ENCODE measurements at places on chromosomes 2 and 18.

GRCh38 chr2:190270298-190270697, 49.3 kb downstream of the HIBCH start:
- DNase-seq = no peak

GRCh38 chr2:181673173-181673572, 7.1 kb downstream of the NEUROD1 start:
- no peak for DNase-seq

DNA sequence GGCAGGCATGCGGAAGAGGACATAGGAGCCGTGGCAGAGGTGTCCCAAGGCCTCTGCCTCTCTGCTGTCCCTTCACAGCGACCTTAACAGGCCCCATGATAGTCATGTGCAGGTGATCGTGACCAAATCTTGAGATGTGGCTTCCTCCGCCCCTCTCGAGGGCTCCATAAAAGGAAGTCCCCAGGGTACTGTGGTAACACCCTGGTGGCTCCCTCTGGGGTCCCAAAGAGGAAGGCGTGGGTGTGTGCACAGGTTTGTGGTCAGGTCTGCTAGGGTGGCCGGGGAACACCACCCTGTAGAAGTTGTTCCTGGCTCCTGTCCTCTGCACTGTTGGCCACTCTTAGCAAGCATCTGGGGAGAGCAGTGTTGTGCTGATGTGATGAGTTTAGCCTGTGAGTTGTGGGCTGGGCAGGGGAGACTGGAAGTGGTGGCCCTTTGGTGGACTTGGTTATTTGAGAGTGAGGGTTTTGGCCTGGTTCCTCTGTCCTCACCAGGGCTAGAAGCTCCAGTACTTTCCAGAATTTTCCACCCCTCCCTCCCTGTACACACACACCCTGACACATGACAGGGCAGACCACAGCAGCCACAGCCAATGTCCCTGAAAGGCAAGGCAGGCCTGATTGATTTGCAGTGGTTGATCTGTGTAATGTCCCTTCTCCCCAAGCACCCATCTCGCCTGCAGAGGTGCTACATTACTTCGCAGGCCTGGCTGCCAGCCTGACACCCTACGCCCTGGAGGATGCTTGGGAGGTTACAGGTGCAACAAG, 68.9 kb upstream of the BOD1L2 start:
- peak; percentile 73 for DNase-seq

GRCh38 chr2:88933980-88934379, 242.5 kb downstream of the RPIA start:
- peak; percentile 58 for DNase-seq

GRCh38 chr18:48742706-48743475, 204.1 kb downstream of the CTIF start:
- peak; percentile 95 for DNase-seq

DNA sequence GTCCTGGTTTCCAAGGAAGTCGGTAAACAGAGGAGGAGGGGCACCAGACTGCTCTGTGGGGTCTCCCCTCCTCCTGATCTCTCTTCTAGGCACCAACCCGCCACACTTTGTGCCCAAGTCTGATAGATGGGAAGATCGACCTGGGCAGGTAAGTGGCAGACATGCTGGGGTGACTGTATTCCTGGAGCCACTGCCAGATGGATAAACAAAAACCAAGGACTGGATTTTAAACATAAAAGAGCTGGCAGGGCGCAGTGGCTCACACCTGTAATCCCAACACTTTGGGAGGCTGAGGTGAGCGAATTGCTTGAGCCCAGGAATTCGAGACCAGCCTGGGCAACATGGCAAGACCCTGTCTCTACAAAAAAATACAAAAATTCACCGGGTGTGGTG, 181.2 kb downstream of the ANAPC1 start:
- DNase-seq = no peak

DNA sequence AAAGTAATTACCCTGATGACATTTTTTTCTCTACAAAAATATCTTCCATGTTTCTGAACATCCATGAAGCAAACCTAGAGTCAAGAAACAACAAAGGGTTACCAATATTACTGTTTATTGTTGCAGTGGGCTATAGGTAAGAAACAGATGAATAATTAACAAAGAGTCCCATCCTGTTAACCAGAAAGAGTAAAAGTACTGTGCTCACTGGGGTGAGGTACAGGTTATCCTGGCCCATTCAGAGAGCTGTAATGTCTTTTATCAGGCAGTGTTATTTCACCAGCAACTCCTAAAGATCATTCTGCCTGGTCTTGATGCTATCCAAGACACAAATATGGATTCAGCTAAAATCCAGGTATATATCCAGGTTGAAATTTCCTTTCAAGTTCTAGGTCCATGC, 754.9 kb downstream of the SATB2 start:
- no peak for DNase-seq

DNA sequence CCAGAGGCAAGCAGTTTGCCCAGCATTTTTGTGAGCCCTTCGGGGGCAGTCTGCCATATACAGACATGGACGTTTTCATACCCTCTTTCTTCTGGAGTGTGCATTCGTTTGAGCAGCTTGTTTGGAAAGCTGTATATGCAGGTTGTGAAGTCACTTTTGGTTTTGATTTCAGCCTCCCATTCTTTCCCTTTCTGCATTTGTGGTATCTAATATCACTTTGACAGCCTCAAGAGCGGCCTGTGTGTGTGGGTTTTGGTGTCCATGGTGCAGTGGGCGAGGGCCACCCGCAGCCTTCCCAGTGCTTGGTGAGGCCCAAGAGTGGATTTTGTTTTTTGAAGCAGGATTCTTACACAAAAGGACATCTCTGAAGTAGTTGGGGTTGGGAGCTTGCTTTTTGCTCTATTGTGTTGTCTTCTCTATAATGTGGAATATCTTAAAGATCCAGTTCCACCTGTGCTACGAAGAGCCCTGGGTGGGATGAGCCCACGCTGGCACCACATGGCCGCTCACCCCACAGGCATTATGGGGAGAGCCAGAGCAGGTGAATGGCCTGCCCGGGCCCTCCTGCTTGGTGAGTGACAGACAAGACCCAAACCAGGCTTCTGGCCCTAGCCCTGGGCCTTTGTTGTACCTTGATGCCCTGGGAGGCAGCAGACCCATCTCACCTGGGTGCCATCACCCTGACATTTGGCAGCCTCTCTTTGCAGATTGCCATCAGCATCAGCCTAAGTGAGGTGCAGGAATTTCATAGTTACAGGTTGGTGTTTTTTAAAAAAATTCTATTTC, 29.5 kb downstream of the INPP4A start:
- DNase-seq = no peak

- peak; percentile 37 for DNase-seq
Observed at GRCh38 chr2:9543557-9543956, 12.1 kb downstream of the ADAM17 start.

GRCh38 chr2:141694180-141694579, 436.6 kb downstream of the LRP1B start:
- no peak for DNase-seq

GRCh38 chr2:14420851-14421250, 211.7 kb upstream of the LRATD1 start:
- DNase-seq = no peak

- no peak for DNase-seq
Observed at GRCh38 chr18:985212-985661, 80.6 kb downstream of the ADCYAP1 start.

DNA sequence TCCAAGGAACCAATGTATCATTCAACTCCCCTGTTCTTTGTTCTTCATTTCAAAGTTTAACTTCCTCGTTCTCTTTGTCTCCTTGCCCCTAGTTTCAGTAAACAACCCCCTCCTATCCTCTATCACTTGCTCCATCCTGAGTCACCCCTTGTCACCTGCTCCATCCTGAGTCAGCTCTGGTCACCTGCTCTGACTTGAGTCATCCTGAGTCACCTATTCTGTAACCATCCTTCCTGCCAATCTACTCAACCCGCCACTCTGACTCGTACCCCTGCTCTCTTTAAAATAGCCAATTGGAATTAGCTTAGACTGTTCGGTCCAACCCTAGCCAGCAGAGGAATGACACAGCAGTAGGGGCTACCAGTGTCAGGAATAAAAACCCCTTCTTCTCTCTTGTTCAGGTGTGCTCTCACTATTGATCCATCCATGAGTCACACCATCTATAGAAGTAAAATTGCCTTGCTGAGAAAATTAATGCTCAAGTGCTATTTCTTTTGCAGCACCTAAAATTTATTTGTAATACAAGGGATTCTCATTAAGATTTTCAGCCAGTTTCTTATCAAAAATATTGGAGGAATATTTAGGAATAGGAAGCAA, 326.8 kb downstream of the AKAIN1 start:
- DNase-seq = no peak

GRCh38 chr2:8602809-8603208, 79.0 kb upstream of the ID2 start:
- DNase-seq = peak; percentile 21

GRCh38 chr2:231245249-231246094, 47.0 kb downstream of the ARMC9 start:
- DNase-seq = peak; percentile 25

DNA sequence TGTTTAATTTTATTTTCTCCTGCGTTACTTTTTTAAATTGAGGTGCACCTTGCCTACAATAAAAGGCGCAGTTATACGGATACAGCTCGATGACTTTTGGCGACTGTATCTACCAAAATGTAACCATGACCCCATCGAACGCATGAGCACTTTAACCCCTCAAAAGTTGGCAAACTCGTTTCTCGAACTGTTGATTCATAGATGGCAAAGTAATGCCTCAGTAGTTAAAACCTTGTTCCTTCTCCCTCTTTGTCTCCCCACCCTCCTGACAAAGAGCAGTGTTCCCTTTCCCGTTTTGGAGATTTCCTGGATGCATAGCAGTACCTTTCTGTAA, 577 bp downstream of the MOGAT1 start:
- DNase-seq = no peak
